ENCODE measurements at places on chromosomes 4 and X. TPM values are rescaled to one million over a fixed set of nuclear protein-coding genes. Genes with fewer than 3 reads are reported as not detected.

DNA sequence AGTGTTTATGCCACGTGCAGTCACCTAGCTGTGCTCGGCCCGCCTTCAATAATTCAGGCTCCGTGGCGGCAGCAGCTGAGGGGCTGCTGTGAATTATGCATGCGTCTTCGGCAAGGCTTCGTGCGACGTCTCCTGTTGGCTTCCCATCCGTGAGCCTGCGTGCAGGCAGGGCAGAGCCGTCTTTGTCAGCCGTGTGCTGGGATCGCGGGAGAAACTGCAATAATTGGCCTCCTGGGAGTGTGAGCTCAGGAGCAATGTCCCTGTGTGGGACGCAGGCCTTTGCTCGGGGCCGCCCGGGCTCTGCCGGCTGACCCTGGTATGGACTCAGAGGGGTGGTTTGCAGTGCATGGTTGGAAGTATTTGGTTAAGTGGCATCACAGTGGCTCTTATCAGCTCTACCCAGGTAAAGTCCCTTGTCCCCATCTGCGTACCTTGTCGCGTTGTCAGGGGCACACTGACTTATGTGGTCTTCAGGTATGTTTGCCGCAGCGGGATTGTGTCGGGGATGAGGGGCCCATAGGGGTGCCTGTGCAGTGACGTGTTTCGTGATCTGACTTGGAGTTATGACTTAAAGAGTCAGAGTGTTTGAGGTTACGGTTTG lies 34.5 kb upstream of the HGFAC start:
- DNase-seq: no peak

- DNase-seq: no peak
These were observed 196.5 kb upstream of the STK26 start for GRCh38 chrX:131826572-131826971.

DNA sequence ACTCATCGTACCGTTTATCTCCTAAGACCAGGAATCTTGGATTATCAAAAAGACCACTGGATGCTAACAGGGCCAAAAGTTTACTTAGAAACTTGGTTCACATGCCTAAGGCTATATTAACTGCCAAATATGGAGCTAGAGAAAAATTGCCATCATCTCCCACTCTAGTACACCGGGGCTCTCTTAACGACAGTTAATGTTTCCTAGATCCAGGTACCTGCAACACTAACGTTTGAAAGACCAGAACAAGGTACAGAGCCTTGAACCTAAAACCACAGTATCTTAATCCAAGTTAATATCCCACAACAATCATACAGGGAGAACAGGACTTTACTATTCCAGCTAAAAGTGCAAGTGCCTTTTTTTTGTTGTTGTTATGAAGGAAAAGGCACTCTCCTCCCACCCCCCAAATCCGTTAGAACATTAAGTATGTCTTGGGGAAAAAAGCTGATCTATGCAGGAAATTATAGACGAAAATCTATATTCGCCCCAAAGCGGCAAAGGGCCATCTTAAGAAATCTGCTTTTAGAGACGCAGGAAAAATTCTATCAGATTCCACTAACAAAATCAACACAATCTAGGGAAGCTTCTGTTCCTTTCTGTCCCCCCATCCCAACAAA lies 1.3 kb downstream of the G3BP2 start:
- no peak for DNase-seq

GRCh38 chr4:107253090-107253489 lies 217.0 kb upstream of the DKK2 start:
- DNase-seq: no peak

GRCh38 chr4:48269861-48270522 lies 354 bp upstream of the TEC start:
- peak; percentile 93 for DNase-seq

DNA sequence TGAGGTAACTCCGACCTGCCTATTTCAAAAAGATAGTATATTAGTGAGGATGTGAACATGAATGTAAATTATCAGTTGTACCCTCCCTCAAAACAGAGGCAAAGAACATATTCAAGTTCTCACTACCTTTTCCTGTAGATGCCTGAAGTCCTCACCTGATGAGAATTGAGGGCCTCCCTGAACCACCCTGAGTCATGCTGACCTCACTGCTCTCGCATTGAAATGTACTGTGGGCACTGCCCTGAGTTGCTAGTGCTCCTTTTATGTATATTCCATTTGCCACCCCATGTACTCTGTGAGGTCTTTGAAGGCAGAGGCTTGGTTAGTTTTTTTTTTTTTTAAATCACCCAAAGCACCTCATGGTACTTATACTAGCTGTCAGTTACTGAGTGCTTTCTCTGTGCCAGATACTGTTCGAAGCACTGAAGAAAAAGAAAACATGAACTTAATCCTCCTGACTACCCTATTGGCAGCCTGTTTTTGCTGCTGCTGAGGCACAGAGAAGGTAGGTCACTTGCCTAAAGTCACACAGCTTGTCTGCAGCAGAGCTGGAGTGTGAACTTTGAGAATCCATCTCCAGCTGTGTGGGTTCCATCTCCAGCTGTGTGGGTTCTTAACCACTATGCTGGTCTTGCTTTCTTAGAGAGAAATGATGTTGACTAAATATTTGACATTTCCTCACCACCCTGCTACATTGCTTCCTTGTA lies 253.1 kb upstream of the GPC4 start:
- no peak for DNase-seq

DNA sequence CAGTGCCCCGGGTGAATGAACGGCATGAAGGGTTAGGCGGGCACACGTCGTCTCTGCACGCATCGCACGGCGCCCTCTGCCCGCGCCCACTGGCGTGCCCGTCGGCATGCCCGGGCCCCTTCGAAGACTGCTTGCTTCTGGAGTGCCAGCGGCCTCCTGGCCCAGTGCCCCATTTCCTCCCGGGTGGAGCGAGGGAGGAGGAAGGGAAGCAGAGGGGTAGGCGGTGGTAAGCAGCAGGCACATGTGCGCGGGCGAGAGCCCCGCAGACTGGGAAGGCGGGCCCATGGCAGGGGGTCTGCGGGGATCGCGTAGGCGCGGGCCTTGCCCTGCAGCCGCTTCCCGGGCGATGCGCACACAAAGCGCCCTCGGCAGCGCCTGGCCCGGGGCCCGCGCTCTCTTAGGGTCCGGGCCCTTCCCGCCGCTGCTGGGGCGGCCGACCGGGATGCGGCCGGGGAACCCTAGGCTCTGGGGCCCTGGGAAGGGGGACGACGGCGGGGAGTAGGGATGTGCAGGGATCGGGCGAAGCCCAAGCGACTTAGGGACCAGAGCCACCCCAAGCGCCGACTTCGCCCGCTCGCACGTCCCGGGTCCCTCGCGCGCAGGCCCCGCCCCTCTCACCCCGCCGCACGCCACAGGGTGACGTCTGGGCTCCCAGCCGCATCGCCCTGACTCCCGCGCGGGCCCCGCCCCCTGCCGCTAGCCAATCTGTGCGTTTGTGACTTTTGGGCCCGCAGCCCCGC lies 866 bp upstream of the EMD start:
- DNase-seq: peak; percentile 63

DNA sequence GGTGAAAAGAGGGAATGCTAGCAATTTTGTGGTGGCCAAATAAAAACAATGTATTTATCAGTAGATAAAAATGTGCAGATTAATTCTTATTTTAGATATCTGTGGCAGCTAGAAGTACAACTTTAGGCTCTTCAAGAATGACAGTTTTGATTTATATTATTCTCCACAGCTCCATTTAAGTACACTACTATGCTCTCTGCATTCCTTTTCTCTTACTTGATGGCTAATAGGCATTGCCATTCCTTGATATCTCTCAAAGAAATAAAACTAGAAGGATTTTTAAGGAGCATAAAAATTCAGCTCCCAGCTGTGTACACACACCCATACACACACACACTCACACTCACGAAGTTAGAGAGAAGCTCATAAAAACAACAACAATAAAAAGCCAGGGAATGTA lies 59.4 kb upstream of the H2AZ1 start:
- DNase-seq: no peak

DNA sequence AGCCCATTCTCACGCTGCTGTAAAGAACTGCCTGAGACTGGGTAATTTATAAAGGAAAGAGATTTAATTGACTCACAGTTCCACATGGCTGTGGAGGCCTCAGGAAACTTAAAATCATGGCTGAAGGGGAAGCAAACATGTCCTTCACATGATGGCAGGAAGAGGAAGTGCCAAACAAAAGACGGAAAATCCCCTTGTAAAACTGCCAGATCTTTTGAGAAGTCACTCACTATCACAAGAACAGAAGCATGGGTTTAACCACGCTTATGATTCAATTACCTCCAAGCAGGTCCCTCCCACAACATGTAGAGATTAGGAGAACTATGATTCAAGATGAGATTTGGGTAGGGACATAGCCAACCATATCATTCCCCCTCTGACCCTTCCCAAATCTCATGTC lies 335.5 kb downstream of the IL15 start:
- DNase-seq: no peak

The SSX1 gene
- not detected for total RNA-seq

The HSD17B11 gene
- total RNA-seq: 4.7 TPM

- DNase-seq: no peak
These were observed 25.3 kb upstream of the FRMD7 start for GRCh38 chrX:132153166-132153565.

DNA sequence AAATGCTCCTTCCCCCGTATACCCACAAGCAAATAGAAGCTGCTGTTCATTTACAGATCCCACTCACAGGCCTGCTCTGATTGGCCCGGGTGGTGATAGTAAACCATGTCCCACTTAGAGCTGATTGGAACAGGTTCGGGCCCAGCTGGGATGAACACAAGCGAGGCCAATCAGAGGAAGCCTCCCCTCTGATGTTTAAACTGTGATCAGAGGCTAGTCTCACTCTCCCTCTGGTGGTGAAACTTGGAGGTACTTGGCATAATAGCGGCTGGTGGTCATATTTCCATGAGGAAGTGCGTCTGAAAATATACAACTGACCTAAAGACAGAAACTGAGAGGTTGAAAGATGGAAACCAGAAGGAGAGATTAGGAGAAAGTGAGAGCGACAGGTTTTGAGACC lies 51.5 kb upstream of the TRPC3 start:
- peak; percentile 82 for DNase-seq

- DNase-seq: peak; percentile 78
These were observed 78.3 kb upstream of the STIM2 start for GRCh38 chr4:26782168-26782829.

- DNase-seq: no peak
These were observed 59.7 kb downstream of the SORCS2 start for GRCh38 chr4:7252051-7252450.

The STOX2 gene
- not detected for total RNA-seq

DNA sequence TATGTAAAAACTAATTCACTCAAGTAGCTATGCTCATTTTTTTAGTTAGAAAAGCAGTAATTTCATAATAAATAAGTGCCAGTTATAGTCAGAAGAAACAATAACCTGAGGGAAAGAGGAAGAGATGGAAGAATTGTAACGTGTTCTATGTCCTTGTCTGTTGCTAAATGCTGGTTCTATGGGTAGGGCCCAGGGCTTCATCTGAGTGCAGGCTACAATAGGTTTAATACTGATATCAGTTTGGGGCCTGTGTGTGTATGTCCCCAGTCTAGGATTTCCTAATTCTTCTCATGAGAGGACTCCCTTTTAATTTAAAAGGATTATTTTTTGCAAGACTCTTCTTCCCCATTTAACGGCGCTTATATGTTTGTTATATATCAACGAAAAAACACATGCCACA lies 3.3 kb upstream of the EREG start:
- no peak for DNase-seq

- DNase-seq: no peak
These were observed 26.5 kb downstream of the ADH5 start for GRCh38 chr4:99062120-99062519.

The MAGEA1 gene
- 31.6 TPM for total RNA-seq

The CFP gene
- 0.54 TPM for total RNA-seq

The TLR10 gene
- total RNA-seq: 48.5 TPM

- peak; percentile 49 for DNase-seq
These were observed 40.7 kb upstream of the GPC3 start for GRCh38 chrX:134025986-134026545.

The FMR1NB gene
- total RNA-seq: not detected

DNA sequence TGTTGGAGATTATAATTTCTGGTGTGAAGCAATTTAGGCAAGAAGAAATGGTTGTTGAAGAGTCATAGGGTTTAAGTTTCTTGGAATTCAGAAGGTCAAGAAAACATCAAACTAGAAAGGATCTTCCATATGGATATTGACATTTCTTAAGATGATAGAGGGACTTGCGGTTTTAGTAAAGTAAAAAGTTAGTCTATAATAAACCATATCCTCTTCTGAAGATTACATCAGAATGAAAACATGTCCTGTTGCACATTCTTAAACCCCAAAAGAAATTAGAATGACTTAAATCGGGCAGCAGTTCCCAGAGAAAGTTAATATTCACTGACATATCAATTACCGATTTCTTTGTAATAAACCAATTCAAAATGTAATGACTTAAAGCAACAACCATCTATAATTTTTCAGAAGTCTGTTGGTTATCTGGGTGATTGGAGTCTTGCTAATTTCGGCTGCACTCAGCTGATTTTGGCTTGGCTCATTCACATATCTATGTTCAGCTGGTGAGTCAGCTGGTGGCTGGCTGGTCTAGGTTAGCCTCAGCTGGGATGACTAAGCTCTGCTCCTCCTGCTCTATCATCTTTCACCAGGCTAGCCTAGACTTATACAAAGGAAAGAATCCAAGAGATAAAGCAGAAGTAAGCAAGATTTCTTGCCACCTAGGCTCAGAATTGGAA lies 24.4 kb upstream of the DYNLT3 start:
- no peak for DNase-seq

DNA sequence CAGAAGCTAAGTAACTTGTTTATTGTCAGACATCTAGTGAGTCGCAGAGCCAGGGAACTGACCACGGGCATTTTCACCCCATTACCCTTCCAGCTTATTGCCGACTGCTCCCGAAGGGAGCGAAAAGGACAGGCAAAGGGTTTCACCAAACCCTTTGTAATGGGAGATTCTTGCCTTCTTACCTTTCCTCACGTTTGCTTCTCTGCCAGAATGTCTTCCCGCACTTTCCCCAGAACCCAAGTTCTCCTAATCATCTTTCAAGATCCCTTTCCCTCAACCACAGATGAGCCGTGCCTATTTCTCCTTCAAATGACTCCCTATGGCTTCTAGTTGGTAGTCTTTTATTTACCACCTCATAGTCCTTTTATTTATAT lies 520 bp upstream of the SRP72 start:
- peak; percentile 45 for DNase-seq

DNA sequence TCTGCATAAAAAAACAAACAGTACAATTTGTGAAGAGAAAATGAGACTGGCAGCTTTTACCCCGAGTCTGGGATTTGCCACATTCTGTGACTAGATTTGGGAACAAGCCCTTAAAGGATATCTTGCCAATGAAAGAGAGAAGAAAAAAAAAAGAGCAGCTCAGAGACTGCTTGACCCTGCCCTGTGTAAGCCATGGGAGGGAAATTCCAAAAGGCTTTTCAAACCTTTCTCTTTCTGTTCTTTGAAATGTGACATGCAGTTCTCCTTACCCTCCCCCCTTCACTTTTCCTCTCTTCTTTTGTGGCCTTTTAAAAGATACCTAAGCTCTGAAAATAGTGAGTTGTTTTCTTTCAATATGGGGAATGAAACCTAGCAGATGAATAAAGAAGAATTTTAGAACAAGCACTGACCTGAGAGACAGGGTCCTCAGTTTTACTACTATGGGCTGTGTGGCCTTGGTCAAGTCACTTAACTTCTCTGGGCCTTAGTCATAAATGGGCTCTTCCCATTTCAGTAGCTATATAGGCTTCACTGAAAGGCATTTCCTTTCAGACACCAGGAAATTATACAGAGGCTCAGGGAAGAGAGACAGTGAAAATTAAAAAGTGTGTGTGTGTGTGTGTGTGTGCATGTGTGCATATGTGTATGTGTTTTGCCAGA lies 5.1 kb downstream of the CCDC160 start:
- DNase-seq: no peak

- DNase-seq: no peak
These were observed 1.1 kb downstream of the AVPR2 start for GRCh38 chrX:153905481-153906095.

- no peak for DNase-seq
These were observed 11.4 kb upstream of the TADA2B start for GRCh38 chr4:7031558-7032449.

The SPANXN3 gene
- not detected for total RNA-seq

The PSAPL1 gene
- not detected for total RNA-seq

Data from Karpas-422 (cell line).